ENCODE measurements at places on chromosomes 16 and 17.

DNA sequence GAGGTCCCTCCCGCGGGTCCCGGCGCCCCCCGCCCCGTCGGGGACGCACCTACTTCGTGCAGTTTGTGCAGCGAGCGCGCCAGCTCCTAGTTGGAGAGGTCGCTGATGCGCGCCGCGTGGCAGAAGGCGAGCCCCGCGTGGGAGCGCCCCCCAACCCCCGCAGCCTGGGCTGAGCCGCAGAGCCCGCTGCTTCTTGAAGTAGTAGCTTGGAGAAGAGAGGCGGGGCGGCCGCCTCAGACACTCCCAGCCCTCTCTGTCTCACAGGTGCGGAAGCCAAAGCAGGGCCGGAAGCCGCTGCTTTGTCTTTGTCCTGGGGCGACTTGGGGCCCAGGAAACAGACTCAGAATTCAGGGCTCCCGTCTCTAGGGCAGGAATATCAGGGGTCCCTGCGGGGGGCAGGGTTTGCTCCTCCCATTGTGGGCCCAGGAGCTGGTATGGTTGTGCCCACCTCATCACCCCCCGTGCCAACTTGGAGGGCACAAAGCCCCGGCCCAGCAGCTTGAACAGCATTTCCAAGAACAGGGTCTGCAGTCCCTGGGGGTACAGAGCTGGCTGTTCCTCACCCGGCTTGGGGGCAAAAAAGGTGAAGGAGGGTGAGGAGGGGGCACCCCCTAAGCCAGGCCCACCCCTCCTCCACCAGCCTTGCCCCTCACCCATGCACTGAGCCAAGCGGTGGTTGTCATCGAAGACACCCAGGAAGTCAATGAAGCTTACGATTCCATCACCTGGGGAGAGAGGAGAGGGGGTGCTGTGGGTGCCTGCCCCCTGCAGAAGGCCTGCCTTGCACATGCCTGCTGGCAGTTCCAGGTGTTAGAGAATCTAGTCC, 13.5 kb downstream of the SPATA32 start:
- no peak for DNase-seq

DNA sequence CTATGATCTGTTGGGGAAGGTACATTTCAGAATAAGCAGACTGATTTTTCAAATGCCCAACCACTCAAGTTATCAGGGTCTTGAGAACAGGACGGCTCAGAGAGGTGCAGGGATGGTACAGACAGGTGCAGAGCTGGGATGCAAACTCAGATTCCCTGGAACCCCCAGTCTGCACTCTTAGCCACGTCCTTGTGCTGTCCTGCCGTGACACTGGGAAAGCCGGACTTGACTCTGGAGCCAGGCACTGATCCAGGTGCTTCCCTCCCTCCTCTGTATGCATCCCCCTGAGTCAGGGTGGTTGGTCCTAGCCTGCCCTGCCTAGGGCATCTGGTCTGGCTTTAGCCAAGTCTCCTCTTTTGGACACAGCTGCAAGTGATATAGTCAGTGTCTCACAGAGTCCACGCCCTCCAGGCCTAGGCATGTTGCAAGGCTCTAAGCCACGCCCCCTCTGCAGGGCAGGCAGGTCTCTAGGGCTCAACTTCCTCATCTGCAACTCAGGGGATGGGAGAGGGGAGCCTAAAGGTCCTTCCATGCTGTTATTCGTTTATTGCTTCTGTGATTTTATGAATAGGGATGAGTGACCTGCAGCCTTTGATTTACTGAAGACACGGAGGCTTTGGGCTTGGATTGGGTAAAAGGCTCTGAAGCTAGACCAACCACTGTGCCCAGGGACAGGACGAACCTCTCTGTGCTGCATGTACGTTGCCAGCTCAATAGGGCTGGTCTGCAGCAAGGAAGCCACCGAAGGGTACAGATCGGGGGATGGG, 97.3 kb downstream of the SDK2 start:
- no peak for DNase-seq

GRCh38 chr17:68566442-68566738, 34.8 kb downstream of the FAM20A start:
- DNase-seq, result no peak

DNA sequence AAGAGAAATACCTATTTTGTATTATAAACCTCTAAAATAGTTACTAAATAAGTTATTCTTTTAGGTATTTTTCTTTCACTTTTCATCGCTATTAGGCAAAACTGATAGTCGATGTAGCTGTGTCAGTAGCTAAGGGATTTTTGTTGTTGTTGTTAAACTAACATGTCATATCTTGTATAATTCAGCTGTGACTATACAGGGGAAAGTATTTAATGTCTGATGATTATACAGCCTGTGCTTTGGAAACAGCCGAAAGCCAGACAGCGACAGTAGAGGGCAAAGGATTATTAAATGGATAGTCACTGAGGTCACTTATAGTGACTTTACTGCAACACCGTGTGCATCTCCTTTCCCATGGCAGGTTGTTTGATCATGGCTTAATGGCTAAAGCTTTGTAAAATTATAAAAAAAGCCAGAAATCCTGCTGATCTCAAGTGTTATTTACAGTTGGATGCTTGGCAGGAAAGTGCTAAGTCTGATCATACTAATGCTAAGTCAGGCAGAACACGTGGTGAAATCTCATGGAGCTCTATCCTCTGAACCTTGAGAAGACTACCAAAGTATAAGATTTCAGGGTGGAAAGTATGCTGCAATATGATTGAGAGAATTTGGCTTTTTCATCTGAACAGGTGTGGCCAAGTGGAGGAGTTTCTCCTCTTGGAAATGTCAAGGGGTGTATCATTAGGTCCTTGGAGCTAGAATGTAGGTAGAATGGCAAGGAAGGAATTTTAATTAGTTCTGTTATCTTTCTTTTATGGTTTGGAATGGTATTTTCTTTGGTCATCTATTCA, 88.4 kb downstream of the FTO start:
- no peak for DNase-seq

DNA sequence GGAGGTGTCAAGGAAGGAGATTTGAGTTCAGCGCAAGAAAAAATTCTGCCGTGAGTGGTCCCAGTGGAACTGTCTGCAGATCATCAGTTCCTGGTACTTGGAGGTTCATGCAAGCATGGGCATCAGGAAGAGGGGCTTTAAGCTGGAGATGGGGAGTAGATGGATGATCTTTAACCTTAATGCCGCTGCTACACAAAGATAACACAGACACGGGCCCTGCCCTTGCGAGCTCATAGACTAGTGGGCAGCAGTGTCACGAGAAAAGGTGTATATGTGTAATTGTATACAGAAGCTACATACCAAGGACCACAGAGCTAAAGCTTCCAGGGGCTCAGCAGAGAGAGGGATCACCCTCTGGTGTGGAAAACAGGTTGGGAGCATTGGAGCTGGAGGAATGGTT, 33.6 kb downstream of the PRSS54 start:
- DNase-seq, result no peak

DNA sequence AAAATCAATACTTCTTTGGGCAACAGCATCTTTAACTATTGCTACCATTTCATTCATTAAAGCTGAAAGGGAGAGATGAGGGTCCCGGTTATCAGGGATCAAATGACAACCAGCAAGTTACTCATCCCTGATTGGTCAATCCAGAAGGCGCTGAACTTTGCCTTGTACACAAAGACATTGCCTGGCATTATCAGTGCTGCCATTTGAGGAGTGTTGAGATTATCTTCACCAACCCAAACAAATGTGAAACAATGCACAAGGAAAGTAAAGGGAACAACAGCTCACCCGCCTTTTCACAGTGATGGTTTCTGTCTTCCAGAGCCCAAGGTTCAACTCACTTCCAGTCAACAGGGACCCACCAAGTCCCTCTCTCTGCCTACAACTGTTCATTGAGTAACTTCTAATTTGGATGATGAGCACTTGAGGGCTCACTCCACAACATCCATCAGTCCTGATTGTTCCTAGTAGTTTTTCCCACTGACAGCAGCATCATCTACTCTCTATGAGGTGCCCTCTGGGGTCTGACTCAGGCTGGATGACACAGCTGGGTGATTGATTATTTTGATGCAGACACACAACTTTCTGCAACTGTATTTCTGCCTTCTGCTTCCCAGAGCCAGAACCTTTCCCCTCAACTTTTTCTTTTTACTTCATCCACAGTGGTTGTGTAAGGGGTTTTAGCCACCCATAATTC, 32.0 kb downstream of the LYRM9 start:
- DNase-seq, result no peak

GRCh38 chr16:13936596-13937081, 16.7 kb downstream of the ERCC4 start:
- DNase-seq, result no peak

DNA sequence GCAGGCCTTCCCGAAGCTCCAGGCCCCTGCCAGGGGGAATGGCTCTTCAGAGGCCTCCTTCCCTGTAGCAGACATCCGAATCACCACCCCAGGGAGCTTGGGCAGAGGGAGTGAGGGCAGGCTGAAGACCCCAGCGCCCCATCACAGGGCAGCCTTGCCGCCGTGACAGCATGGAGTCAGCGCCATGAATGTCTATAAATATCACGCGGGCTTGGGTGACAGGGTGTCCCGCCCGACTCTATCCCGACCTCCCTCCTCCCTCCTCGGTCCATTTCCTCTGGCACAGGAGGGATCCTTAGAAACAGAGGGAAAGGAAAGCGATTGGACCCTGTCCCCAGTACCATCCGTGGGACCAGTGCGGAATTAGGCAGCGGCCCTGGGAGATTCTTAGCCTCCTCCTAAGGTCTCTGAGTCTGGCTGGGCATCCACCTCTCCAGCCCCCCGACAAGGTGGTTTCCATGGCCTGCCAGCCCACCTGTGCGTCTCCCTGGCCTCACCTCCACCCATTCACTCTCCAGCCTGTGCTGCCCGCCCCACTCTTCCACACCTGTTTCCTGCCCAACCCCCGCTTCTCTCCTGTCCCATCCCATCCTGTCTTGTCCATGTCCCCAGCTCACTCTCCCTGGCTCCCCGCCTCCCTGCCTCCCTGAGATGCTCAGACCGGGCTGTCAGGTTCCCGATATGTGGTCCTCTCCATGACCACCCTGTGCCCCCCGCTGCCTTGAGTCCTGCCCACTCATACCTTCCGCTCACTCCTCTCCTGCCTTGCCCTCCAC, 5.1 kb downstream of the ATP2A1 start:
- no peak for DNase-seq

Measured in NCI-H1694 treated with DMSO at 0.1 percent for 48 hours (cell line).